Cerebellar cortex (tissue), 1 donor: ENCODE measurements at places on chromosomes 11 and 22.

GRCh38 chr11:2360081-2360642, 16.9 kb upstream of the CD81 start:
- DNase-seq: no peak

- peak; percentile 66 for DNase-seq
Measured at GRCh38 chr11:8719211-8719649, 36.6 kb downstream of the RPL27A start.

GRCh38 chr11:133385781-133386180, 146.5 kb downstream of the OPCML start:
- DNase-seq: no peak

DNA sequence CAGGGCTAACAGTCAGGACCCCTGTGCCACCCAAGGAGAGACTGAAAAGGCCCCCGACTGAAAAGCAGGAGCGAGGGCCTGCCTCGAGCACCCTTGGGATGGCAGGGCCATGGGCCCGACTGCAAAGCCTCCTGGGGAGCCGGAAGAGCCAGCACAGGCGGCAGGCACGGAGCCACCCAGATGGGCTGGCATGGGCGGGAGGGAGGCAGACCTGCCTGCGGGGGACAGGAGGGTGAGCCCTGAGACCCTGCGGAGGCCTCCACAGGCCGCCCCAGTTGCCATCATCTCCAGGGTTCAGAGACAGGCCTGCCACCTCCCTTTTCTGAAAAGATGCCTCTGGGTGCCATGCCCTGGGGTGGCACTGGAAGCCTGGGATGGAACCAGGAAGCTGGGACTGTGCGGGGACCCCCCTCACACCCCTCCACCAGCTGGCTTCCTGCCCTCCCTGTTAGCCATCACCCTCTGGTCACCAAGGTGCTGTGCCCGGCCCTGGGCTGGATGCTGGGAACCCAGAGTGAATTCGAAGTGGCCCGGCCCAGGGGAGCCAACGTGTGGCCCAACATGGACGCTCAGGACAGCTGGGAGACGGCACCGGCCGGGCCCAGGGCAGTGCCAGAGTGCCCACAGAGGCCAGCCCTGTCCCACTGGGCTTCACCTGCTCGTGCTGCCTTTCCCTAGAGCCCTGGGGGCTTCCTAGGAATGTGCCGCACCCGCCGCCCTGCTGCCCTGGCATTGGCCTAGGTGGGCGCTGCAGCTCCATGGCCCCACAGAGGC, 13.8 kb downstream of the TSPAN32 start:
- no peak for DNase-seq

- no peak for DNase-seq
Measured at GRCh38 chr11:720017-720641, 14.1 kb downstream of the EPS8L2 start.

- no peak for DNase-seq
Measured at GRCh38 chr11:76597533-76598425, 72.8 kb downstream of the LRRC32 start.

DNA sequence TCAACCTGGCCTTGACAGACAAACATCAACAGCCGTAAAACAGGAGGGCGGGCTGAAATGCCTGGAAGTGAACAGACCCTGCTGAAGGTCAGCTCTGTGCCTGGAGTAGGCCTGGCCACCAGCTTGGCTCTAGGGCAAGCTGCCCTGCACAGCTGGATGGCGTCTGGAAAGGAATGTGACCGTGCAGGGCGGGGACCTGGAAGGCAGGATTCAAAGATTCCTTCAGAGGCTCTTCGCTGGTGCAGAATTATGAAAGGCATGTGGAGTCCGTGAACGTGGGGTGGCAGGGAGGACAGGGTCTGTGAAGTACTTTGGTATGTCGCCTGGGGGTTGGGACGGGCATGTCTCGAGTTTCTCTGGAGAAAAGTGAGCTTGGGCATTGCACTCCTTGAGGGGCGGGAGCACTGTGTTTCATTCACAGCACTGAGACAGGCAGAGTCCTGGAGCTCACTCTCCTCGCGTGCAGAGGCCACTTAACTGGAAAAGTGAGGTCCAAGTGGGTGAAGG, 1.5 kb downstream of the EHD1 start:
- no peak for DNase-seq

DNA sequence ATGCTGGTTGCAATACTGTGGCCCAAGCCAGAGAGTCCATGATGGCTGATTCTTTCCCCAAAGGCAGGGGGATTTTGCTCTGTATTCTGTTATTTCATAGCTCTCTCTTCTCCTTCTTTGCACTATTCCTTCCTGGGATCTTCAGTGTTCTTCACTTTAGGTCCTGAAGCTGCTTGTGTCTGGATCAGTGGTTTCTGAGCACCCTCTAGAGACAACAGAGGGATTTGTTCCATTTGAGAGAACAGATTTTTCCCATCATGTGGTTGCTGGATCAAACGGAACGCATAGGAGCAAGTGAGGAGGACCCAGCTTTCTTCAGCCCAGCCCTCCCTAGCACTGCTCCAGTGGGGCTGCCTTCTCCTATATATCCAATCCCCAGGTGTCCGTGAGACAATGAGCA, 68.7 kb upstream of the SYN3 start:
- DNase-seq: peak; percentile 65

- DNase-seq: peak; percentile 67
Measured at GRCh38 chr11:44979543-44980399, 29.1 kb upstream of the TP53I11 start.

DNA sequence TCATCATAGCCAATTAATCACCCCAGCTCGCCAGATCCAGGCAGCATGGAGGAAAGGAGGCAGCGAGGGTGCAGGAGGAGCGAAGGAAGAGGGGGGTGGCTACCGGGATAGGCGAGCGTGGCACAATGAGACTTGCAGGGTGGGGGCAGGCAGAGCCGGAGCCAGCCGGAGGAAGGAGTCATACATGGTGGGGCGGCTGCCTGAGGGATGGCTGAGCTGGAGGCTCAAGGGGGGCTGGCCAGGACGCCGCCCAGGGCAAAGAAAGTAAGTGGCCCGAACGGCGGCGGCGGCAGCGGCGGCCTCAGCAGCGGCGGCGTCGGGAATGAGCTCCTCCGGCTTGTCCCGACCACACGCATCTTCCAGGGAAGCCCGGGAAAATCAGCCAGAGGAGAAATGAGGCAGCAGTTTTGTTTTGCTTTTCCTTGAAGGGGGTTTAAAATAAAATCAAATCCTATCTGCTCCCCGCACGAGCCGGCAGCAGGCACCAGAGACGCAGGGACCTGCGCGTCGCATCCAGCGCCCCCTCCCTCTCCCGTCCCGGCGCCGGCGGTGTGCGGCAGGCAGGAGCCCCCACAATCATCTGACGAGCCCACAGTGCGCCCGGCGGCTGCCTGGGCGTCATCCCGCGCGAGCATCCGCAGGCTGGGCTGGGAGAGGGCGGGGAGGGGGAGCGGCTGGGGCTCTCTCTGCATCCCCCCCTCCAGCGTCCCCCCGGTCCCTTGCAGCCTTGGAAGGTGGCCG, 263.6 kb downstream of the CTTN start:
- no peak for DNase-seq

- no peak for DNase-seq
Measured at GRCh38 chr11:65906602-65907001, 6.4 kb upstream of the FOSL1 start.
